ENCODE measurements at places on chromosomes 16 and 17. TPM values are rescaled to one million over a fixed set of nuclear protein-coding genes. Genes with fewer than 3 reads are reported as not detected.

CHRNE gene
- total RNA-seq = 0.31 TPM

MRPL28 gene
- 77.7 TPM for total RNA-seq

ZNF385C gene
- total RNA-seq = not detected

DHRS7C gene
- not detected for total RNA-seq

SAMD14 gene
- 14.1 TPM for total RNA-seq

PHF12 gene
- total RNA-seq = 5.3 TPM

GAS2L2 gene
- not detected for total RNA-seq

KCNH4 gene
- 0.19 TPM for total RNA-seq

CMTM3 gene
- total RNA-seq = 26.6 TPM

HS3ST4 gene
- not detected for total RNA-seq

WSCD1 gene
- total RNA-seq = 27.6 TPM

SLFN11 gene
- total RNA-seq = 70.3 TPM

OR4D1 gene
- not detected for total RNA-seq

DBF4B gene
- 4.5 TPM for total RNA-seq

ZNF423 gene
- total RNA-seq = 12.1 TPM

ANKRD40CL gene
- not detected for total RNA-seq

INCA1 gene
- 0.25 TPM for total RNA-seq

KRTAP4-6 gene
- not detected for total RNA-seq

PPL gene
- total RNA-seq = 8.4 TPM

STAC2 gene
- not detected for total RNA-seq

KRT15 gene
- 0.16 TPM for total RNA-seq

EXOSC6 gene
- total RNA-seq = 25.1 TPM

KRT40 gene
- not detected for total RNA-seq

SCGB1C2 gene
- not detected for total RNA-seq

SPATA22 gene
- not detected for total RNA-seq

TAOK2 gene
- total RNA-seq = 119 TPM

NOMO2 gene
- 263 TPM for total RNA-seq

NGFR gene
- total RNA-seq = not detected

RHBDL3 gene
- under 0.01 TPM for total RNA-seq

TP53TG3D gene
- not detected for total RNA-seq

WWOX gene
- 15.1 TPM for total RNA-seq

CEP112 gene
- 12.3 TPM for total RNA-seq

ARMC7 gene
- 2.6 TPM for total RNA-seq

TANC2 gene
- total RNA-seq = 9.7 TPM

TP53TG3F gene
- not detected for total RNA-seq

GAST gene
- not detected for total RNA-seq

HBA1 gene
- not detected for total RNA-seq

PRCD gene
- 0.49 TPM for total RNA-seq

PLEKHH3 gene
- 5.8 TPM for total RNA-seq

SLC25A10 gene
- total RNA-seq = 13.9 TPM

PRSS8 gene
- total RNA-seq = not detected
